ENCODE measurements at places on chromosomes 3 and 15. TPM values are rescaled to one million over a fixed set of nuclear protein-coding genes. Genes with fewer than 3 reads are reported as not detected.

DNA sequence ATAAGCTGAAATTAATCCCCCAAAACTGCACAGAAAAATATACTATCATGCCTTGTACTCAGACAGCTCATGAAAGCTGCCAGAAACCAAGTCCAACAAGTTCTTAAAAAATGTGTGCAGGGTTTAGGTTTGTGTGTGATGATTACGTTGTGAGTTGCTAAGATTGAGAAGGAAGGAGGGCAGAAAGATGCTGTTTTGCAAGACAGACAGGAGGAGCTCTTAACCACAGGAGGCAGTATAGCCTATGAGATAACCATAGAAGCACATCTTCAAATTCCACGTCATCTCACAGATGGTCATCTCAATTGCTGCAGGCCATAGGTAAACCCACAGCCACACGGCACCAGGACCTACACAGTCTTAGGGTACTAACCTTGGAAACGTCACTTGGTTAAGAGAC is 191.9 kb downstream of the STT3B start:
- DNase-seq = no peak

DNA sequence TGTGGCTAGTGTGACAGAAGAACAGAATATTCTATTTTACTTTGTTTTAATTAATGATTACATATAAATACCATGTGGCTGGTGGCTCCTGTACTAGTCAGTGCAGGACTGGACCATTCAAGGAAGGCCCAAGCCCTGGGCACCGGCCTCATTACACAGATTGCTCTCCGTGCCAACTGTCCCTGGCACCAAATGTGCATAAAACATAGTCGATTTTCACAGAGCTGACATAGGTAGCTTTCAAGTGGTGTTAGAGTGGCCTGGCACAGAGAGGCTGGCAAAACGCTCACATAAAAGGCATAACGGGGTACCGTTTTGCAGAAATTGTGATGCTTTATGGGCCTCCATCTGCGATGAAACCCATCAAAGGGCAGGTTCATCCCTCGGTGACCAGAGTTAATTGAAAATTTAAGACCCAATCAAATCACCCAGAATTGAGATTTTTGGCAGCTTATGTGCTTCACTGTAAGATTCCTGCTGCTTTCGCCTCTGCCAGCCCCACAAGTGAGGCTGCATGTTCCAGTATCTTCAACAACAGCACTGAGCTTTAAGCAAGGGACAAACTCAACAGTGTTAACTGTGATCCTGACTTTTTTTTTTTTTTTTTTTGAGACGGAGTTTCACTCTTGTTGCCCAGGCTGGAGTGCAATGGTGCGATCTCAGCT is 25.9 kb downstream of the RFTN1 start:
- no peak for DNase-seq

DNA sequence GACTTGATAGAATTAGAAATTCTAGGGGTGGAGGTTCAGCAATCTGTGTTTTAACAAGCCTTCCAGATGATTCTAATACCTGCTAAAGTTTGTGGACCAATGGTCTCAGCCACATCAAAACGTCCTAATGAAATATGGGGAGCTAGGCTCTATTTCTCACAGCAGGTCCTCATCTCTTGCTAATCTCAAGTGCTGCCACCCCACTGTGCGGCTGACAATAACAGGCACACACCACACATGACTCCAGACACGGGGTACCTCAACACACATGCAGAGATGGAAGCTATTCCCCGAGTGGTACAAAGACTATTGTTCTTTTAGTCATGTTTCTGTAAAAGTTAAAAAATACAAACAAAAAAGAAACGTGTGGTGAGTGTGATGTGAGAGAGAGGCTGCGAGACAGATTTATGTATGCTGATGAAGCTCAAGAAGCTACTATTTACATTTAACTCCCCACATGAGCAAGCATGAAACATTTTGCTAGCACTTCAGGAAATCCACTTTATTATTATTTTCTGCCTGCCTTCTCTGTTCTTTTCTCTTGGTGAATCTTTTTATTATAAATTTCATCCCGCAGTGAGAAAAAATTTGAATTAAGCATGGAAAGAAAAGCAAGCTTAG is 405.6 kb downstream of the MAGI1 start:
- DNase-seq = no peak

Gene GOLGA8S
- 0.44 TPM for total RNA-seq

- no peak for DNase-seq
Measured at GRCh38 chr3:32817558-32818228, at the start of gene TRIM71. TRIM71 (plus strand) TSS chr3:32817997; CDS start chr3:32818081, 84 bp downstream.

DNA sequence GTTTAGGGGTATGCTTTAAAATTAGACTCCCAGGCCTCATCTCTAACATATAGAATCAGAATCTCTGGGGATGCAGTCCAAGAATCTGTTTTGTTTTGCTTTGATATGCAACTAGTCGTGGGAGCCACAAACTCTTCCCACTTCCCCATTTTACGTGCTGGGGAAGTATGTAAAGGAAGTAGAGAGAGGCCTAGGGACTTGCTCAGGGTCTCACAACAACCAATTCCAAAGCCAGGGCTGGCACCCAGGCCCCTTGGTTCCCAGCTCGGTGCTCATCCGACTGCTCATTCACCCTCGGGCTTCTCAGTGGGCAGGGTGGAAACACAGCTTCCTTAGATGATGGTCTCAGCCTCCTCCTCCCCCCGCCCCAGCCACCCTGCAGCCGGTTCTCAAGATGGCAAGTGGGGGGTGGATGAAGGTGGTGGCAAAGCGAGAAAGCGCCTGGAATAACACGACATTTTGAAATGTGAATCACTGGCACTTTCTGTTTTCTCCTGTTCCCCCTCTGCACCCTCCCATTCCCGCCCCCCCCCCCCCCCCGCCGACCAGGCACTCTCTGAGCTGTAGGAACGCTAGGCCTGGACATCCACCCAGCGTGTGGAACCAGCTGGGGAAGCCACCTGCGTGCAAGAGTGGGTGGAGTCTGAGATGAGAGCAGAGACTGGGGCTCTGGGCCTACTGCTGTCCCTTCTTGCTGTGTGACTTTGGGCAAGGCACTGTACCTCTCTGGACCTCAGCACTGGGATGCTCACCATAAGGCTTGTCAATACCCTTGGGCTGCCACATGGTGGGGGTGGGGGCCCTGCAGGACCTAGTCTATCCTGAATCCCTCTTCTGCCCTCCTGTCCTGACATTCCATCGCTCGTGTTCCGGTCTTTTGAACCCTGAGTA is 214.5 kb downstream of the RPLP1 start:
- DNase-seq = no peak

All from left cardiac atrium (tissue), 4 donors.